B cell (primary cell): ENCODE measurements at places on chromosomes 5 and 9. TPM values are rescaled to one million over a fixed set of nuclear protein-coding genes. Genes with fewer than 3 reads are reported as not detected.

DNA sequence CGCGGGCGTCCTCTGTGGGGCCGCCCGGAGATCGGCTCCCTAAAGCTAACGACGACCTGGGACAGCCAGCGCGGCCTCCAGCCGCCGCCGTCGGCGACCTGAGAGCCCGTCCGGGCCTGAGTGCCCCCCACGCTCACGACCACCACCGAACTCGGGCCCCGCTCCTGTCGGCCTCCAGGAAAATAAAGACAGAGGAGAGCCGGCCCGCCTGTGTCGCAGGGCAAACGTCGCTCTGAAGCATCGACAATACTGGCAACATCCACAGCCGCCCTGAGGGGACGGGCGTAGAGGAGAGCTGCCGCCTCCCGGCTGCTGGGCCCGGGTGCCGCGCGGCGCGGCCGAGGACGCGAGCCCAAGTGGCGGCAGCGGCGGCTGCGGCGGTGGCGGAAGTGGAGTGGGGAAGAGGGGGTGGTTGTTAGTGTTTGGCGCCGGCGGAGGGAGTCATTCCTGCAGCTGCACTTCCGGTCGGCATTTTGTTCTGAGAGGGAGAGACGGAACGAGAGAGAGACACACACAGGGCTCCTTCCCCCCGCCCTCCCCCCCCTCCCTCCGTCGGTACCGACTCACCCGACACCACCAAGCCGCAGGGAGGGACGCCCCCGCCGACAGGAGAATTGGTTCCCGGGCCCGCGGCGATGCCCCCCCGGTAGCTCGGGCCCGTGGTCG is at the start of gene NIPBL:
Gene NIPBL (plus strand): TSS at position 471 of the 666 bp plus-strand sequence. CDS start 76,928 bp downstream, outside the sequence.
- H3K4me1 ChIP-seq = peaks cover 19% of the 10 kb centered on the region
- H3K36me3 ChIP-seq = no peaks in the 10 kb centered on the region
- peak within 1 kb of the TSS; percentile 96 for H3K27ac ChIP-seq
- H3K27me3 ChIP-seq = no peaks in the 10 kb centered on the region

- no peak overlapping the region for H3K27ac ChIP-seq
- H3K27me3 ChIP-seq = no peaks in the 10 kb centered on the region
- H3K4me1 ChIP-seq = no peaks in the 10 kb centered on the region
- no peaks in the 10 kb centered on the region for H3K36me3 ChIP-seq
- H3K4me3 ChIP-seq = no peak overlapping the region
- no peak for DNase-seq
Measured at GRCh38 chr5:22908586-22908985, 55.4 kb upstream of the CDH12 start.

The HIGD2A gene
- 102 and 212 TPM in 2 replicates for polyA plus RNA-seq

The CARTPT gene
- polyA plus RNA-seq = not detected in 2 replicates

The JAK2 gene
- polyA plus RNA-seq = 8.0 and 10.8 TPM in 2 replicates

The IFNA10 gene
- polyA plus RNA-seq = not detected in 2 replicates

The TNFSF8 gene
- 2.6 and 4.1 TPM in 2 replicates for polyA plus RNA-seq
